ENCODE measurements at places on chromosomes 6 and 20.

GRCh38 chr20:49389854-49390253, 92.6 kb downstream of the KCNB1 start:
- no peak for DNase-seq

DNA sequence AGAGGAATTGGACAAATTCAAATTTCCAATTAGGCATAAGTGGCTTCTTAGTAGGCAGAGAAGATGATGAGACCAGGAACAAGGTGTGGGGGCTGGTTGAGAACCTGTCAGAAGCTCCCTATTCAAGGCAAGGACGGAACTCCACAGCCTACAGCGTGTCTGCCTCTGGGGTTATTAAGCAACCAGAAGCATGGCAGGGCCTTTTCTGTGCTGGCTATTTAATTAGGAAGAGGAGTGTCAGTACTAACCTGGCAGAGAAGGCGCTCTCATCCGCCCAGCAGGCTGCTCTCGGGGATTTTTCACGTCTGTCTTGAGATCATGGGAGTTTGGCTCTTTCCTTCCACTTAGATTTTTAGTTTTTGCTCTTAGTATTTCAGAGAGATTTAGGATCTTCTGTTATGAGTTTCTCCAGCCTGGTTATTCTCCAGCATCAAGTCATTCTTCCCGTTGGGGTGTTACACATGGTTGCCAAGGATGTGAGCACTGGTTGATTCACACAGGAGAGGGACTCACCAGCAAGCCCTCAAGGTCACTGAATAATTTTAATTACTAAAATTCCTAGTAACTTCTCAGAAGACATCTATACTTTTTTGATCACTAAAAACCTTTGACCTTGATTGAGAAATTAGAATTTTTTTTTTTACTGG, 23.9 kb downstream of the ADTRP start:
- DNase-seq: no peak

DNA sequence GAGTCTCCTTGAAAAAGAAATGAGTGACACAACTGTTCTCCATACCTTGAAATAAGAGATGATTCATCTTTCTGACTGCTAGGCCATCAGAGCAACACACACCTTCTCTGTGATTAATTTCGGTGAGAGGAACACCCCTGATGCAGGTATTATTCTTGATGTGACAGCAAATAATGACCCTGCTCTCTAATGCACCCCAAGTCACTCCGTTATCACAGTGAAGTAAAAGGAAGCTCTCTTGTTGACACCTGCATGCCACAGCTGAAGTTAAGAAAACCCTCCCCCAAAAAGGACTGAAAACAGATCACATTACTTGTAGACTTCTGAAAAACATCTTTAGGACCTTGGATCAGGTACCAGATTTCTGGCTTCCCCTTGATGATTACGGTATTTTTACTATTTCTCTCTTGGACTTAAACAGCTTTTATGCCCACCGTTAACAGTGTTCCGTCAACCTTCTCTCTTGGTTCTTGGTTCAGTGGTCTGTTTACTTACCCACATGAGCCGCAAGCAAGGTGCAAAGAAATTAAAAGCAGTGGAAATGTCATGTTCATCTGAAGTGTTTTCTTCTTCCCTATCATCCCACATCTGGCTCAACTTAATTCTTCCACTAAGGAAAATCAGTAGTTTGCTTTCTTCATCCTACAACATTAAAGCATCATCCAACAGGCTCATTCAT, 249.7 kb downstream of the GMPR start:
- peak; percentile 40 for DNase-seq

GRCh38 chr6:44285552-44286284, 15.5 kb downstream of the TMEM151B start:
- DNase-seq: no peak
